NCI-H2081 (cell line): ENCODE measurements at places on chromosomes 7 and 10.

GRCh38 chr10:102632394-102633111 is 11.7 kb upstream of the TRIM8 start:
- no peak for DNase-seq

GRCh38 chr7:37508118-37508517 is 59.5 kb upstream of the ELMO1 start:
- DNase-seq = no peak

- no peak for DNase-seq
Observed at GRCh38 chr7:148185041-148185440, 405.5 kb upstream of the C7orf33 start.

DNA sequence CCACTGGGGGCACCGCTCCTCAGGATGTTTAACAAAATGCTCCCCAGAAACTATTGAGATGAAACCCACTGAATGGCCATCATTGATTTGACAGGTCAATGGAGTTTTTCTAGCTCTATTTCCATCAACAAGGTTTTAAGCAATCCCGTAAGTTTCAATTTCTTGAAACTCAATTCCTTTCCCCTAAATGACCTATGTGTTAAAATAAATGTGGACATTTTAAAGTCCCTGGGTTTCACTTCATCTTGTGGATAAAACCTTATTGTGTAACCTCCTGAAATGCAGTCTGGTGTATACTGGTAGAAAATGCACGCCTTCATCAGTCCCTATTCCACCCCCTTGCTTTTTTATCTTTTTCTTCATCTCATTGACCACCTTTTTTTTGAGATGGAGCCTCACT is 8.9 kb upstream of the C7orf33 start:
- DNase-seq = no peak

DNA sequence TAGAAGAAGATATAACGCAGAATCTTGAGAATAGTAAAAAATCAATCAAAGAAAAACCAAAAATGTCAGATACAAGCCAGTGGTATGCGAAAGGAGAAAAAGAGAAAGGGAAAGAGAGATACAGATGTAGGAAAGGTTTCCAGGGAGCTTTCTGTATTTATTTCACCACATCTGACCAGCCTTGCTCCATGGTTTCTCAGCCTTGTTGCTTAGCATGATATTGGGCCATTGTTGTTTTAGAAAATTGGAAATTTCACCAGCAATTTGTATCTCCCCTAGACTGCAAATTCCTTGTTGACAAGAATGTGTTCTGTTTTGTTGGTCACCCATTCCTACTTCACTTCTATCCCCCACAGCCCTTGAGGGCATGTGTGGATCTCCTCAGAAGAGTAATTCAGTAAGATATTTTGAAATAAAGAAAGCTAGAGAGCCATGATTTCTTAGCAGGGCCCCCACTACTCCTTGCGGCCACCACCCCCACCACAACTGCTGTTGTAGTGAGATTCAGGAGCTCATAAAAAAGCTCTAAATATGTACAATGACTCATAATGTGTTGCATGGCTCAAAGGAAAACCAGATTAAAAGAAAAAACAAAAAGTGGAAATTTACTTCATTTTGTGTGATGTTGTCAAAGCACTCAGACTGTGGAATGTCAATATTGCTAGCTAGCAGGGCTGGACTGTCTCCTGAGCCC is 138.7 kb downstream of the CHRM2 start:
- DNase-seq = no peak

- no peak for DNase-seq
Observed at GRCh38 chr7:128974241-128974934, 36.7 kb downstream of the IRF5 start.

DNA sequence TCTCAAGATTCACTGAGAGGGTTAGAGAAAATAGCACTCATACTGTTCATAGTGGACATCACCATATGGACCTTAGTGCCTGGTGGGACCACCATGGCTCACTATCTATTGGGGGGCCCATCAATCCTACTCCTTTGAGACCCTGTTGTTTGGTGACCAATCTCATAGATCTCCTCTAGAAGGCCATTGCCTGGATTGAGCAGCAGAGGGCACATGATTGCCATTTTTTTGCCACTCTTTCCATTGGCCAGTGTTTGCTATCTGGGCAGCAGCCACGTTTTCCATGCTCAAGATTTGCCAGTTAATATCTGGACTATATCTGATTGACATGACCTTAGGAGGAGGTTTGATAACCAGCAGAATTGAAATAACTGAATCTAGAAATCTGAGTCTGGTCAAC is 244.5 kb downstream of the ITGB1 start:
- no peak for DNase-seq

GRCh38 chr7:51376420-51377092 is 59.9 kb upstream of the COBL start:
- no peak for DNase-seq

- DNase-seq = no peak
Observed at GRCh38 chr10:116014871-116015582, 258.0 kb downstream of the GFRA1 start.

DNA sequence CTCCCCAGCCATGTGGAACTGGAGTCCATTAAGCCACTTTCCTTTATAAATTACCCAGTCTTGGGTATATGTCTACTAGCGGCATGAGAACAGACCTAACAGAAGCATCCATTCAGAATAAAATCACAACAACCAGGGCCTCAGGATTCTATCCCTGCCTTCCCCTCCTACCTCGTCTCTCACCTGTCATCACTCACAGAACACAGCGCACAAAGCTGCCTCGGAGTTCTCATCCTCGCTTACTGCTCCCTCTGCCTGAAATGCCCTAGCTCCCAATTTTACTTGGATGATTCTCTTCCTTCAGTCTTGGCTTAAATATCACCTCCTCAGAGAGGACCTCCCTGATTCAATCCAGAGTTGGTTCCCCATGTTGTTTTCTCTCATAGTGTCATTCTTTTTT is 70.7 kb upstream of the AFAP1L2 start:
- no peak for DNase-seq

DNA sequence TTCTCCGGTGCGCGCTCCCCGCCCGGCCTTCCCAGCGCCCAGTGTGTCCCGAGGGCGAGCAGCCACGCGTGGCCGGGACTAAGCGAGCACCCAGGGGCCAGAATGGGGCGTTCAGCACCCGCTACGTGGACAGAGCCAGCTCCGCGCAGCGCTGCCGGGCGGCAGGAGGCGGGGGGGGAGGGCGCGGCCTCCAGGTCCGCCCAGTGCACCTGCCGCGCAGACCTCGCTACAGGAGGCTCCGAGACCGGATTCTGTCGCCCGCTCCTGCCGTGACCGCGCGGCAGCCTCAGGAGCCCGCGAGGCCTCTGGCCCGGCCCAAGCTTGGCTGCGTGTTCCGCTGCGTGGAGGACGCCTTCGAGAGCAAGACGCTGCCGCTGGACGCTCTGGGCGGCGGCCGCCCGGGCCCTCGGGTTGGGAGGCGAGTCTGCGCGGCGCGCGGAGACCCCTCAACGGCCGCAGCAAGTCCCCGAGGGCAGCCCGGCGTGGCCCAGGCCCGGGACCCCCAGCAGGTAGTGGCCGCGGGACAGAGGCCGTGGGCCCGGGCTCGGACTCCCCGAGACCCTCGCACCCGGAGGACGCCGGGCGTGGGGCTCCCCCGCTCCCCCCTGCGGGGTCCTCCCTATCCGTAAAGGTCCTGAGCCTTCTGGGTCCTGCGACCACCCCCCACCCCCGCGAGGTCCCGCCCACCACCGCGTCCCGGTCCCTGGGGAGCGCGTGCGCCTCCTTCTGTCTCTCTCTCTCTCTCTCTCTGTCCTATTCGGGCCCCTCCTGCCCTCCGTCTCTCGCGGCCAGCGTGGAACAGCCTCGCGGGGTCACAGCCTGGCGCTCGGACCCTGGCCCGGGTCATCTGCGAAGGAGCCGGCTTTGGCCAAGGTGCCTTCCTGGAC is 904 bp upstream of the DPYSL4 start:
- DNase-seq = no peak

DNA sequence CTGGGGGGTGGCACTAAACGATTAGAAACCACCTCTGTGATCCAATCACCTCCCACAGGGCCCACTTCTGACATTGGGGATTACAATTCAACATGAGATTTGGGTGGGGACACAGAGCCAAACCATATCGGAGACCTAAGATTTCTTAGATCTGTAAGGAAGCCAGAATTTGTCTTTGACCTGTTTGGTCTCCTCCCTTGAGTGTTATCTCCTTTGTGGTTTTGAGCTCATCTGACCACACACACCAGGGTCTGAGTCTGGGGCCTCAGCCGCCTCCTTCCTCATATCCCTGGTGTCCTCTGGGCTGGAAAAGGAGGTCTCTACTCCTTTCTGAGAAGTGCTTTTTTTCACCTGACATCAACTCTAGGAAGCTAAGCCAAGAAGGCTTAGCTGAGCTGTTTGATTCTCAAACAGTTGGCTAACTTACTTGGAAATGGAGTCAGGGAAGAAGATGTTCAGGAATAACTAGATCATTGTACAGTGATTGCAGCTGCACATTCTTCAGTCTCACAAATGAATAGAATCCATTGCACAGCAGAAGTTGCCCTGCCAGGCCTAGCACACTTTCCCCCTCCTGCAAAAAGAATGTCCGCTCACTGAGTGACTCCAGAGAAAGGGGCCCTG is 167.4 kb downstream of the ARHGAP21 start:
- no peak for DNase-seq

DNA sequence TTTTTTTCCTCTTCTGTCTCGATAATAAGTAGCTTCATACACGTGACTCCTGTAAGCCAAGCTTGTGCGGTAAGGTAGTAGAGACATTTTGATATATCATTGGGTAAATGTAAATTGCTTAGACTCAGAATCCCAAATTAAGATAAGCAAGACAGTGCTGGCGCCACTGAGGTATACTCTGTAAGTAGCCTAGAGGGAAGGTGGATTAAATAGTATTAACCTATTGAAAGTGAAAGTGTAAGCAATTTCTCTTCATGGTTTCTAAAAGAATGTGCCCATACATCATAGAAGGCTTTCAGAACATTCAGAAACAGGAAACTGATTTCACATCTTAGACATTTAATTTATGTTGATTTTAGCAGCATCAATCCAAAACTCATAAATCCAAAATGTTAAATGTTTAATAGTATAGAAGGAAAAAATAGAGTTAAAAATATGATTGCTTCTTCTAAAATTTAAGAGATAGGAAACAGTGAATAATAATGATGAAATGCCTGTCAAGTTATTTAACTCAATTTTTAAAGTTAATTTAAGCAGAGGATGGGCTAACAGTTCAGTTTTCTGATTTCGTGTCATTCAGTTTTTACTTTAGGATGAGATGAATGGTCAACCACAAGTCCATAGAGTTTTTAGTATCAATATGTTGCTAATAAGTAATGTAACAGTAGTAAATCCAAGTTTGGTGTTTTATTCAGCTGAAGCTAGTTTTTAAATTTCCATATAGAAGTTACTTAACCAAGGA is 36.8 kb downstream of the LRRC72 start:
- DNase-seq = no peak

GRCh38 chr10:3544561-3544960 is 240.4 kb downstream of the KLF6 start:
- DNase-seq = no peak

DNA sequence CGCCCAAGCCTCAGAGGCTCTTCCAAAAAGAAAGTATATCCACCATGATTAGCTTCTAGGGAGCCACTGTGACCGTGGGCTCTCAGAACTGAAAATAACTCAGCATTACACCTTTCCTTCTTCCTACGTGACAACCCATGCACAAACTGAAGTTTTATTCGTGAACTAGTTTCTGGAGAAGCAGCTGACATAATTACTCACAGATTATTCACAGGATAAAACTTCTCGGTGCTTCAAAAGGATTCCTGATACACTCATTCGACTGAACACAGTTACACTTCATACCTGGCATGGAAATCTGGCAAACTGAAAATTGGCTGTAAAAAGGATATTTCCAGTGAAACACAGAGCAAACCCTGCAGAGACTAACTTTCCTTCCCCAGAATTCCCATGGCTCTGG is 139.2 kb upstream of the PTER start:
- no peak for DNase-seq

- DNase-seq = no peak
Observed at GRCh38 chr7:7152315-7152714, 30.0 kb upstream of the C1GALT1 start.

DNA sequence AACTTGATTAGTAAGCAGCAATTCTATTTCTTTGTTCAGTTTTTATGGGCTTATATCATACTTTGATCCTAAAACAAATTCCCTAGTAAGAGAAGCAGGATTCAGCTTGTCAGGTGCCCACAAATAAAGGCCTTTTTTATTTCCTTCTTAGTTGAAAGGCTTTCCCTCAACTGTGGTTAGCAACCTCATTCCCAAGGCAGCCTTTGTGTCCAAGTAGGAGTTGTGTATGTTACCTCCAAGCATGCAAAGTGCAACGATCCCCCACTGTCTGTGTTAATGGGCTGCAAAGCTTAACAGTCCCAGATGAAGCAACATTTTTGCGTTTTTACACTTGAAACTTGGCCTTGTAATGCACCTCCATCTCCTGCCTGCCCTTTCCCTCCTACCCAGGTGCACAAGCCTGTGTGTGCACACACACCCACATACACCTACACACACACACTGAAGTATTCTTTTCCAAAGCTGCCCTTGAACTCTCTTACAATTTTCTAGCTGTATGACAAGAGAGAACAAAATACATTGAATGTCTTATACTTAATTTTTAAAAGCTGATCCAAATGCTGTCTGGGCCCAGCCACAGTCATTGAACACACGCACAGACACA is 278.2 kb downstream of the SNX13 start:
- DNase-seq = no peak

DNA sequence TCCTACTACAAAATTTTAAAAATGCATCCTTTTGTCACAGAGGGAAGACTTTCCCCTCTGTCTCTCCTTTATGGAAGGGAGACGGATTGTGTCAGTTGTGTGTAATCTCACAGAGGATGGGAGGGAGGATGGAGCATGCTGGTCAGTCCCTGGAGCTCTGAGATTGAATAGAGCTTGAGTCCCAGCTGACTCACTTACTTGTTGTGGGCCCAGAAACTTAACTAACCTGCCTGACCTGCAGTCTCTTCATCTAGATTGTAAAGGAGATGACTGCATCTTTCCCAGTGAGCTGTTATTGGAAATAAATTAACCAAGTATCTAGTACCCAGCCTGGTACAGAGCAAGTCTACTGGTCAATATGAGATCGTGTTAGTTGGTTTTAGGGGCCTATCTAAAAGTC is 77.9 kb upstream of the ADO start:
- no peak for DNase-seq

DNA sequence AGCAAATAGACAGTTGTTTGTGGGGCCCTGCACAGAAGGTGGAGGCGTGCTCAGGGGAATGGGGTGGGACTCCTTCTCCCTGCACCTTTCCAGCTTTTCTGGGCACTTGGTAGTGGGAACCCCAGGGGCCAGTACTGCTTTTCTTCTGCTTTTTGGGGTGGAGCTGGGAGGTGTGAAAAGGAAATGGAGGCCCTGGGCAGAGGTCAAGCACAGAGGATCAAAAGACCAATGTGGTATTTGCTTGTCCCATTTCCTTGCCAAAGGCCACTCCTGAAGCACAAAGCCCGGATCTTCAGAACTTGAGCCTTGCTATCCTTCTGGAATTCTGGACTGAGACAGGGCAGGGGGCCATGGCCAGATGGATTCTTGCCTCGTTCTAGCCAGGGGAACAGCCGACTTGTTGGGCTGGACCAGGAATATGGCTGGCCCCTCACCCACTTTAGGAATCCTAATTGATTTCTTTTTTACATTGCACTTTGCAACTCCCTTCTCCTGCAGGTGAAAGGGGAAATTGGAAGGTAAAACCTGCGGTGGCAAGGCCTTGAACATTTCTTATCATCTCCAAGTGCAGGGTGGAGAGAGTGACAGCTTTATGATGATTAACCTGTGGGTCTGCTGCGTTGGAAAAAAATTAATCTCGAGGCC is 26.5 kb downstream of the ADRA2A start:
- DNase-seq = no peak

GRCh38 chr7:156975620-156976019 is 26.1 kb downstream of the NOM1 start:
- peak; percentile 61 for DNase-seq
